ENCODE measurements at places on chromosomes 6 and 20. TPM values are rescaled to one million over a fixed set of nuclear protein-coding genes. Genes with fewer than 3 reads are reported as not detected.

Gene GJA10
- not detected for total RNA-seq

Gene DDO
- total RNA-seq = not detected

Gene CAGE1
- not detected for total RNA-seq

Gene PRDM13
- not detected for total RNA-seq

Gene PHACTR1
- total RNA-seq = 0.25 TPM

Gene FABP7
- total RNA-seq = not detected

Gene NECAB3
- 27.1 TPM for total RNA-seq

Gene ARMH2
- not detected for total RNA-seq

Gene RGS19
- 13.2 TPM for total RNA-seq

Gene GLO1
- total RNA-seq = 142 TPM

GRCh38 chr20:32792731-32793458 is 26.9 kb upstream of the MAPRE1 start:
- H3K27ac ChIP-seq = no peak overlapping the region
- no peaks in the 10 kb centered on the region for H3K27me3 ChIP-seq
- DNase-seq = no peak
- no peaks in the 10 kb centered on the region for H3K36me3 ChIP-seq
- no peaks in the 10 kb centered on the region for H3K4me1 ChIP-seq

DNA sequence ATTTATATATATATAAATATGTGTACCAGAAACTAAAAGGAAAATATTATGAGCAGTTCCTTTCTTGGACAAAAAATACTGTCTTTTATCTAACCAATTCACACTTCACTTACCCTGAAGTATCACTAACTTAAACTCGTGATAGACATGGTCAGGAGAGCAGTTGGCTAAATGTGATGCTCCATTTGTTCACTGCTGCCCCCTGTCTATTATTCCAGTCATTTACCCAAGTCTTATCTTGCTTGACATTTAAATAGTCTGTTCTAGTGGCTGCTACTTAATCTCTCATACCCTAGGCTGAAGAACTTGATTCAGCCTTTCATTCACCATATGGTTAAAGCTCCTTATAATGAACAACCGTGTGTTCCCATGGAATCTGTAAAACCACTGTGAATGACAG is 789.6 kb upstream of the EYS start:
- no peak overlapping the region for H3K27ac ChIP-seq
- no peaks in the 10 kb centered on the region for H3K36me3 ChIP-seq
- no peaks in the 10 kb centered on the region for H3K27me3 ChIP-seq
- H3K4me1 ChIP-seq = no peaks in the 10 kb centered on the region
- no peak for DNase-seq

DNA sequence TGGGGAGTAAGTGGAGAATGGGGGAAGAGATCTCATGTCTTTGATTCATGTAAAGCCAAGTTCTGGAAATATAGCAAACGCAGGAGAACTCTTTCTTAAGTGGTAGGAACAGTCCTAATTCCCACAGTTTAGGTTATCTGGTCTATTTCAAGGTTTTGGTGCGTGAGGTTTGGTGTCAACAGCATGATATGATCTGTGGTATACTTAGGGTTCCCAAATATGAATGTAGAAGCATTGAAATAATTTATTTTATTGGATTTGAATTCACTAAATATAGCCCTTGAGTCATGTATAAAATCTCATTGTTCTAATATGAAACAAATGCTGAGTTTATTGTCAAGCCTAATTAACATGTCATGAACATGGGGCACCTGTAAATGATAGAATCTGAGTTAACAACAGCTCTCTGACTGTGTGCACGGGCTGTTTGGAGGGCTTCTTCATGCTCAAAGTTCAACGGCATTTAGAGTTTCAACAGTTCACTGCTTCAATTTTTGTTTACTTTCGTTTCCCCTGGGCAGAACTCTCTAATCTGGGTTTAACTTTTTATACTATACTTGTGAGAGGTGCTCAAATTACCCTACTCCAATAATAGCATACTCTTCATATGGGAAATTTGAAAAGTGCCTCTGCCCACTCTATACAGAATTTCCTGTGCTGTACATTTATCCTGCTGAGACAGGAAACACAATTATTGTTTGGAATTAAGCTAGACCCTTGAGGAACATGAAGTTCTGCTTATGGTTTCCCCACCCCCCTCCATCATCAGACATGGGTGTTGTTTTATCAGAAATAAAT is 236.3 kb upstream of the ZNF217 start:
- peak overlapping the region; percentile 72 for H3K4me3 ChIP-seq
- H3K27me3 ChIP-seq = no peaks in the 10 kb centered on the region
- H3K4me1 ChIP-seq = peaks cover 40% of the 10 kb centered on the region
- H3K36me3 ChIP-seq = no peaks in the 10 kb centered on the region

DNA sequence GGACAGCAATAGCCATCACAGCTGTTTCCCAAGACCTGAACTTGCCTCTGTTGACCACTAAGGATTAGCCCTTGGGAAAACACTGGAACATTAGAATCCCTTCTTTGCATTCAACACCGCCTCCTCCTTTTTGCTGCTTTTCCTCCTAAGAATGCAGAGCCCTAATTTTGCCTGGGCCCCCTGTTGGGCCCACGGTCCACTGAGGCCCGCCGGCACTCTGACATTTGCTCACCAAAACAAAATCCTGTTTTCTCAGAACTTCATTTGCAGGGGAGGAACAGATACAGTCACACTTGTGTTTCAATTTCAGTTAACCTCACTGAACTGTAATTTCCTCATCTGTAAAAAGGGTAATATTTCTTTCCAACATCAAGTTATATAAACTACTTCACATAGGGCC is 116.0 kb upstream of the JARID2 start:
- no peaks in the 10 kb centered on the region for H3K36me3 ChIP-seq
- H3K27ac ChIP-seq = no peak overlapping the region
- no peak for DNase-seq
- H3K4me1 ChIP-seq = peaks cover 13% of the 10 kb centered on the region

DNA sequence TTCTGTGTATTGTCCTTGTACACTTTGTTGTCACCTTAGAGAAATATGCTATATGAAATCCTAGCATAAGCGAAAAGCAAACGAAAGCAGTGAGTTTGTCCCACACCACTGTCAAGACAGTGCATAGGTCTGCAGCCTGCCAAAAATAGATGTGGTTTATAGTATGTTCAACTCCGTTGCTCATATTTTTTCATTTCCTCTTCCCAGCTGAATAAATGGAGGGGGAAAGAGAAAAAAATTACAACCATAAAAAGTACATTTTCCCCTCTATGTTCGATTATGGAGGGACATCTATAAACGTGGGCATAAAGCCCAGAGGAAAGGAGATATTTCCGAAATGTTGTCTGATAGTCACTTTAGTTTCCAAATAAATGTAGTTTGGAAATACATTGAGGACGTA is 25.8 kb downstream of the PRL start:
- no peak for DNase-seq
- no peaks in the 10 kb centered on the region for H3K36me3 ChIP-seq
- H3K4me3 ChIP-seq = no peak overlapping the region
- H3K27ac ChIP-seq = no peak overlapping the region
- H3K4me1 ChIP-seq = no peaks in the 10 kb centered on the region

- H3K27me3 ChIP-seq = no peaks in the 10 kb centered on the region
- no peak overlapping the region for H3K27ac ChIP-seq
- no peak for DNase-seq
- no peak overlapping the region for H3K4me3 ChIP-seq
- peaks cover 26% of the 10 kb centered on the region for H3K36me3 ChIP-seq
Observed at GRCh38 chr6:100593522-100593921, 128.8 kb upstream of the SIM1 start.

DNA sequence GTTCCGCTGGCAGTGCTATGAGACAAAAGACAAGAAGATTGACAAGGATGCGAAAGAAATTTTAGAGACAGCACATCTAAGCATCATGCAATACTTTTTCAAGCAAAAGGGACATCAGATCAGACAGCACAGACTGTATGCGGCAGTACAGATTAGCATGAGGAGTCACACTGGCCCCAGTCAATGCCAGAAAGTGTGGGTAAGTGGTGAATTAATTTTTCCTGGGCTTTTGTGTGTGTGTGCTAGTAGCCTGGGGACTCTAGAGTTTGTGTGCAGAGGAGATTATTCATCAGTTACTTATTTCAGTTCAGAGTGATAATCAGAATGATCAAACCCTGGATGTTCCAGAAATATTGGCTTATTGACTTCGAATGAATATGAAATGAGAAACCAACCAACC is 47.2 kb downstream of the LAMA4 start:
- H3K4me1 ChIP-seq = peaks cover 63% of the 10 kb centered on the region
- peaks cover 72% of the 10 kb centered on the region for H3K36me3 ChIP-seq
- DNase-seq = peak; percentile 46
- H3K27me3 ChIP-seq = no peaks in the 10 kb centered on the region
- H3K4me3 ChIP-seq = no peak overlapping the region

- DNase-seq = peak; percentile 45
- peak overlapping the region; percentile 81 for H3K4me3 ChIP-seq
- H3K4me1 ChIP-seq = peaks cover 18% of the 10 kb centered on the region
Observed at GRCh38 chr20:44532259-44532980, 10.6 kb upstream of the SERINC3 start.

GRCh38 chr20:16017656-16018055 is 555.6 kb downstream of the KIF16B start:
- H3K27me3 ChIP-seq = no peaks in the 10 kb centered on the region
- H3K36me3 ChIP-seq = no peaks in the 10 kb centered on the region
- H3K27ac ChIP-seq = no peak overlapping the region
- no peak overlapping the region for H3K4me3 ChIP-seq
- no peak for DNase-seq
- no peaks in the 10 kb centered on the region for H3K4me1 ChIP-seq

- H3K27me3 ChIP-seq = no peaks in the 10 kb centered on the region
- H3K36me3 ChIP-seq = no peaks in the 10 kb centered on the region
- no peaks in the 10 kb centered on the region for H3K4me1 ChIP-seq
- no peak overlapping the region for H3K4me3 ChIP-seq
Observed at GRCh38 chr6:63816982-63817436, 181.4 kb downstream of the PHF3 start.

DNA sequence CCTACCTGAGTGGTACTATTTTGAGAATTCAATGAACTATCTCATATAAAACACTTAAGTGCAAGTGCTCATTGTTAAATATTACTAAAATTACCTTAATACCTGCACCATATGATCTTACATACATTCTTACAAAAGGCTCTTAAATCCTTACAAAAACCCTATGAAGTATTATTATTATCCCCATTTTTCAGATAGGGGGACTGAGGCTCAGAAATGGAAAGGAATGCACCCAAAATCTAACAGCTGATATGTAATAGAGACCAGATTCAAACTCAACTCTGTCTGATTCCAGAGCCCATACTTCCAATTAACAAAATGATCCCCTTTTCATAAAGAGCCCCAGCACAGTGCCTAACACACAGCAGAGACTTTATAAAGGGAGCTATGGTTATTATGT is 17.5 kb downstream of the BCL2L1 start:
- H3K27ac ChIP-seq = no peak overlapping the region
- DNase-seq = no peak
- H3K27me3 ChIP-seq = no peaks in the 10 kb centered on the region
- peaks cover 11% of the 10 kb centered on the region for H3K4me1 ChIP-seq
- H3K4me3 ChIP-seq = no peak overlapping the region

- no peaks in the 10 kb centered on the region for H3K36me3 ChIP-seq
- DNase-seq = no peak
- peaks cover 8% of the 10 kb centered on the region for H3K4me1 ChIP-seq
- H3K27ac ChIP-seq = no peak overlapping the region
Observed at GRCh38 chr6:6915219-6915618, 192.5 kb upstream of the RREB1 start.

DNA sequence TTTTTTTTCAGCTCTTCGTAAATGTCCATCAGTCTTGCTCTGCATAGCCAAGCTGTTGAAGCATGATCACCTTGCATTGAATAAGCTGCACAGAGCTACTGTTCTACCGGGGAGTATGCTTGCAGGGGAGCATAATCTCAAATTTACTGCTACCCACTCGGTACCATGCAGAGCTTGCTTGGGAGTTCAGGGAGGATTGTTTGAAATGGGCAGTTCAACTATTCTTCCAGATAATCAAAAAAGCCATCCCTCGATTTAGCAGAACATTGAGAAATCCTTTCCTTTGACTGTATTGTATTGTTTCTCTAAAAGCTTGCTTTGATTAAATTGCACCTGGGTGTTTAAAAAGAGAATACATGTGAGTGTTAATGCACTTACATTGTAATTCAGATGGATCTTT is 332.6 kb downstream of the UTRN start:
- no peaks in the 10 kb centered on the region for H3K4me1 ChIP-seq
- DNase-seq = no peak
- no peak overlapping the region for H3K27ac ChIP-seq
- no peaks in the 10 kb centered on the region for H3K36me3 ChIP-seq

- no peaks in the 10 kb centered on the region for H3K4me1 ChIP-seq
- no peaks in the 10 kb centered on the region for H3K27me3 ChIP-seq
- no peak overlapping the region for H3K27ac ChIP-seq
- H3K36me3 ChIP-seq = no peaks in the 10 kb centered on the region
- no peak for DNase-seq
Observed at GRCh38 chr6:6901205-6901719, 206.5 kb upstream of the RREB1 start.

DNA sequence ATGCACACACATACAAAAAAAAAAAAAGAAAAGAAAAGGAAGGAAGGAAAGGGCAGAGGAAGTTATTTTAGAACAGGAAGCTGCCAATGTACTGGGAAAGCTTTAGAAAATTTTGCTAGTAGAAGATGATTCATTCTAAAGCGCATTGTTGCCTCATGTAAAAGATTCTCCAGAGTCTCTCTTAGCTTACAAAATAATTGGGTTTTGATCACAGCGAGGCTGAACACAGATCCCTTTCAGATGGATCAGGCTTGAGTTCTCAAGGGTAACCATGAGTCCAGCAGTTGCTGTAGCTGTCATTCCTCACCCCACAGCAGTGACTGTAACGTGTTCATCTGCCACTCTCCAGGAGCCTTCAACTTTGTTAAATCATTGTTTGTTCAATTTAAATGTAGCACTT is 81.9 kb downstream of the PHACTR2 start:
- peak; percentile 60 for DNase-seq
- H3K27me3 ChIP-seq = no peaks in the 10 kb centered on the region
- H3K27ac ChIP-seq = peak overlapping the region; percentile 27
- H3K4me1 ChIP-seq = no peaks in the 10 kb centered on the region
- no peak overlapping the region for H3K4me3 ChIP-seq
- no peaks in the 10 kb centered on the region for H3K36me3 ChIP-seq

- H3K4me3 ChIP-seq = no peak overlapping the region
- H3K4me1 ChIP-seq = peaks cover 58% of the 10 kb centered on the region
- H3K27ac ChIP-seq = peak overlapping the region; percentile 55
- H3K36me3 ChIP-seq = no peaks in the 10 kb centered on the region
- DNase-seq = peak; percentile 73
Observed at GRCh38 chr6:127182501-127182900, 64.0 kb downstream of the RSPO3 start.

- H3K4me3 ChIP-seq = no peak overlapping the region
- H3K27ac ChIP-seq = no peak overlapping the region
- DNase-seq = no peak
- H3K27me3 ChIP-seq = no peaks in the 10 kb centered on the region
- no peaks in the 10 kb centered on the region for H3K36me3 ChIP-seq
Observed at GRCh38 chr6:159642481-159642880, 50.6 kb downstream of the SOD2 start.

Measured in GM23248 (cell line).